SJCRH30 (cell line): ENCODE measurements at places on chromosomes 2 and 18. TPM values are rescaled to one million over a fixed set of nuclear protein-coding genes. Genes with fewer than 3 reads are reported as not detected.

Gene SLC35F5
- total RNA-seq: 81.2 and 88.7 TPM in 2 replicates

Gene TDRD15
- total RNA-seq: 0.02 TPM in 1 of 2 replicates, not detected in the other

Gene MLPH
- 0.14 TPM in 1 of 2 replicates, not detected in the other for total RNA-seq

GRCh38 chr2:41836948-41837347, 210.9 kb upstream of the PKDCC start:
- no peak overlapping the region for H3K27ac ChIP-seq
- H3K4me3 ChIP-seq: no peak overlapping the region
- H3K36me3 ChIP-seq: no peaks in the 10 kb centered on the region

- H3K36me3 ChIP-seq: no peaks in the 10 kb centered on the region
- H3K27ac ChIP-seq: no peak overlapping the region
- H3K4me3 ChIP-seq: no peak overlapping the region
- H3K27me3 ChIP-seq: no peaks in the 10 kb centered on the region
- no peaks in the 10 kb centered on the region for H3K4me1 ChIP-seq
- peak; percentile 44 for DNase-seq
Measured at GRCh38 chr2:176126929-176127773, 2.4 kb upstream of the HOXD8 start.

- H3K4me3 ChIP-seq: no peak overlapping the region
- no peaks in the 10 kb centered on the region; the same call in 1 of the 2 replicates for H3K4me1 ChIP-seq
- no peak overlapping the region for H3K27ac ChIP-seq
- H3K27me3 ChIP-seq: no peaks in the 10 kb centered on the region
- no peak for DNase-seq
- H3K36me3 ChIP-seq: no peaks in the 10 kb centered on the region
Measured at GRCh38 chr2:3297523-3297922, 80.1 kb downstream of the EIPR1 start.

DNA sequence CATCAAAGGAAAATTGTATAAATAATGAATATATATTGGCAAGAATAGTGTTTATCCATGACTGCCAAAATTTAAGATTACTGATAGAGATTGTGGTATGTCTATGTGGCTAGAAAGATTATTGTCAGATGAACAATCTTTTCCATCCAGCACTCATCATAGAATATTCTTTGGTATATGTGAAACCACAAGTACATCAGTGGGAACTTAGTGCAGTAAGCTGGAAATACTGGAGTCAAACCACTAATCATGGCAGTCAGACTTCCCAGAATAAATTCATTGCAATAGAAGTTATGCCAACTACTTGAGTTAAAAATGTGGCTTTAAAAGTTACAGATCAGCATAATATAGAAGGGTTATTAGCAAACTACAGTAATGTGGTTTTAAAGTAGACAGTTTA, 310.3 kb downstream of the GULP1 start:
- H3K4me1 ChIP-seq: peaks cover 35% of the 10 kb centered on the region
- no peak overlapping the region for H3K4me3 ChIP-seq
- no peaks in the 10 kb centered on the region for H3K36me3 ChIP-seq
- no peak for DNase-seq
- no peaks in the 10 kb centered on the region for H3K27me3 ChIP-seq
- no peak overlapping the region for H3K27ac ChIP-seq

- no peaks in the 10 kb centered on the region for H3K36me3 ChIP-seq
- no peak overlapping the region for H3K4me3 ChIP-seq
- no peak for DNase-seq
- no peaks in the 10 kb centered on the region for H3K27me3 ChIP-seq
Measured at GRCh38 chr2:233165895-233166661, 85.4 kb upstream of the ATG16L1 start.

GRCh38 chr18:7579176-7579917, 12.2 kb downstream of the PTPRM start:
- no peak for DNase-seq
- no peak overlapping the region for H3K4me3 ChIP-seq
- H3K27me3 ChIP-seq: no peaks in the 10 kb centered on the region
- H3K4me1 ChIP-seq: peaks cover 6% of the 10 kb centered on the region; the same call in 1 of the 2 replicates
- H3K36me3 ChIP-seq: no peaks in the 10 kb centered on the region

DNA sequence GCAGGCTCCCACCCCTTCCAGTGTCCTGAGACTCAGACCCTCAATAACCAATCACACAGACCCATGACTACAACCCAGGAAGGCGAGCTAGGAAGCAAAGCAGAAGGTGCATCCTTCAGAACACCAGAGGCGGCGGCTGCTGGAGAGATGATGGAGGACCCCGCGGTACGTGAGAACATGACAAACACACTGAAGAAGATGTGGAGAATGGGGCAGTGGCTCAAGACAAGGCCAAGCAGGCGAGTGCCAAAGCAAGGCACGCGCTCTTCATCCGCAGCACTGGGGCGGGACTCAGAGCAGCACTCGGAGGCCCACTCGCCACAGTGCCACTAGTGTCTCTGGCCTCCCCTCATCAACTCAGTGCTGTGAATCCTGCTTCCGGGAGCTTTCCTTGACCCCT, 13.7 kb downstream of the ERFE start:
- H3K27ac ChIP-seq: no peak overlapping the region
- no peaks in the 10 kb centered on the region for H3K27me3 ChIP-seq
- no peak overlapping the region for H3K4me3 ChIP-seq
- DNase-seq: no peak

DNA sequence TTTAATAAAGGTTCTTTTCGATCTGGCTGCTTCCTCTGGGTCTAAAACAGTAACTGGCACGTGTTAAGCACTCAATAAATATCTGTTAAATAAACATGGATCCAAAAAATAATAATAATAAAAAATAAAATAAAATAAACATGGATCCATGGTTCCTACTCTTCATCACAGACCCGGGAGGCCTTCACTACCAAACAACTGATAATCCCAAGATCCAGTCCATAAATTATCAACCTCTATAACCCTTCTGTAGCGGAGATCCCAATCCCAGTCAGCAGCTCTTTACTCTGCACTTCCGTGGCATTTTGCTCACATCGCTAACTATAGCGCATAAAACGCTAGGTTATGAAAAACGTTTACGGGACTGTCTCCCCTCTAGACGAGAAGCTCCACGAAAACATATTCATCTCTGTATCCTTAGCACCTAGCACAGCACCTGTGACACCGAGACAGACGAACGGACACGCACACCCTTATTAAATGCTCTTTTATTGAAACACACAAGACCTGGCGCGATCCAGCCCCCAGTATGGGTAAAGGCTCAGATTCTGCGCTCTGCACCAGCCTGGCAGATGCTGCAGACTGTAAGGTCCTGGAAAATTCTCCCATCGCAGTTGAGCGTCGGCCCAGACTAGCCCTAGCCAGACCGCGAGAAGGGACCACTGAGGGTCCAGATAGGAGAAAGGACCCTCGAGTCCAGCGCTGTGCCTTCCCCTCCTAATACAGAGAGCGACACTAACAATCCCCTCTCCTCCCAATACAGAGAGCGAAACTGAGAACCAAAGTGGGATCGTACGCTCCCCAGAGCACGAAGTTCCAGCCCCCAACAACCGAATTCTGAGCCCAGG, 770 bp downstream of the NBAS start:
- H3K27ac ChIP-seq: 0 out of 2 replicates have a peak overlapping the region, but pooled peaks have one; percentile 2
- H3K4me3 ChIP-seq: peak overlapping the region; percentile 77
- H3K27me3 ChIP-seq: no peaks in the 10 kb centered on the region

DNA sequence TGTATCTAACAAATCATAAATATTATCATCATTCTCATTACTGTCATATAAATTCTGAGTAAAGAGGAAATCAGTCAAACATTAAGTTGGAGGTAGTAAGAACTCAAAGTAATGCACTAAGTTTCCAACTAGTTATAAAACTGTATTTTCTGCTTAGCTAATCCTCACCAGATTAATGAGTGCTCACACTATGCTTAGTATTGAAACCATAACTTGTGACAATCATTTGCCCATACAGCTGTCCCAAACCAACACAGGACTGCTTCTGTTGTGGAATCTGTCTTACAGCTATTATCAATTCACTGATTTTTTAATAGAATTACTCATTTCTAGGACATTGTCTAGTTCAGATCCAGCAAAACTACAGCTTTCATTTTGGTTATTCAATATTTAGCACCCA, 41.5 kb upstream of the TANK start:
- no peak overlapping the region for H3K27ac ChIP-seq
- H3K4me3 ChIP-seq: no peak overlapping the region
- no peak for DNase-seq
- H3K27me3 ChIP-seq: no peaks in the 10 kb centered on the region

GRCh38 chr2:238821944-238822670, 25.8 kb upstream of the TWIST2 start:
- no peaks in the 10 kb centered on the region for H3K4me1 ChIP-seq
- no peaks in the 10 kb centered on the region; the same call in 1 of the 2 replicates for H3K27me3 ChIP-seq
- no peak overlapping the region for H3K4me3 ChIP-seq
- no peak for DNase-seq
- no peak overlapping the region for H3K27ac ChIP-seq

Gene IL36G
- total RNA-seq: not detected in 2 replicates

Gene GPR39
- 0.16 TPM in 1 of 2 replicates, not detected in the other for total RNA-seq

- no peak overlapping the region for H3K4me3 ChIP-seq
- no peaks in the 10 kb centered on the region for H3K36me3 ChIP-seq
- H3K4me1 ChIP-seq: no peaks in the 10 kb centered on the region
- peaks cover 23% of the 10 kb centered on the region for H3K27me3 ChIP-seq
- no peak for DNase-seq
- H3K27ac ChIP-seq: no peak overlapping the region
Measured at GRCh38 chr2:50443288-50443687, 588.6 kb downstream of the NRXN1 start.

Gene REG1B
- not detected in 2 replicates for total RNA-seq

GRCh38 chr2:26414311-26414710, 12.6 kb downstream of the DRC1 start:
- H3K4me1 ChIP-seq: no peaks in the 10 kb centered on the region

Gene LRRFIP1
- total RNA-seq: 53.3 and 61.5 TPM in 2 replicates

Gene KCNF1
- total RNA-seq: 0.42 and 0.51 TPM in 2 replicates

- H3K4me1 ChIP-seq: no peaks in the 10 kb centered on the region
- H3K27me3 ChIP-seq: no peaks in the 10 kb centered on the region; the same call in 1 of the 2 replicates
- H3K36me3 ChIP-seq: no peaks in the 10 kb centered on the region
- H3K4me3 ChIP-seq: no peak overlapping the region
Measured at GRCh38 chr2:139374296-139374850, 594.2 kb upstream of the NXPH2 start.

- no peak overlapping the region for H3K27ac ChIP-seq
- no peaks in the 10 kb centered on the region for H3K27me3 ChIP-seq
- DNase-seq: no peak
- no peaks in the 10 kb centered on the region for H3K4me1 ChIP-seq
- no peaks in the 10 kb centered on the region for H3K36me3 ChIP-seq
- no peak overlapping the region for H3K4me3 ChIP-seq
Measured at GRCh38 chr18:4842287-4842686, 354.8 kb downstream of the AKAIN1 start.

GRCh38 chr2:238655974-238656722, 191.7 kb upstream of the TWIST2 start:
- H3K4me1 ChIP-seq: no peaks in the 10 kb centered on the region
- H3K27ac ChIP-seq: no peak overlapping the region
- H3K4me3 ChIP-seq: no peak overlapping the region

DNA sequence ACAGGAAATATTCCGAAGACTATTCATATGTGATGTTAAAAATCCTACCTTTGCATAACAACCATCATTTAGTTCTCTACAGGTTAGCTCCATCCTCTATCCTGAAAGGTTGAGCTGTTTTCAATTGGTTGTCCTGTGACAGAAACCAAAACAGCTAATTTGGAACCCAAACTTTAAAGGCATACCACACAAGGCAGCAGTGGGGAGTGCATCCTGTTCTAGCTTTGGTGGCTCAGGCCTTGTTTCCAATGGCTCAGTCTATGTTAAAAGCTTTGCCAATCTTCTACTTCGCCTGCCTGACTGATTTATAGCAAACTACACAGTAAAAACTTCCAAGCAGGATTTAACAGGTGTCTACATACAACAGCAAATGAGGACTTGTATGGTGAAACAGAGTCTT, 3.2 kb downstream of the CD226 start:
- no peak overlapping the region for H3K4me3 ChIP-seq
- no peaks in the 10 kb centered on the region for H3K36me3 ChIP-seq
- no peaks in the 10 kb centered on the region for H3K4me1 ChIP-seq
- no peaks in the 10 kb centered on the region for H3K27me3 ChIP-seq
- DNase-seq: no peak
- no peak overlapping the region for H3K27ac ChIP-seq

- no peaks in the 10 kb centered on the region for H3K27me3 ChIP-seq
- H3K27ac ChIP-seq: no peak overlapping the region
- no peaks in the 10 kb centered on the region for H3K4me1 ChIP-seq
- H3K4me3 ChIP-seq: no peak overlapping the region
- H3K36me3 ChIP-seq: no peaks in the 10 kb centered on the region
Measured at GRCh38 chr18:55289775-55290174, 298.2 kb downstream of the TCF4 start.

- no peak overlapping the region for H3K4me3 ChIP-seq
- no peaks in the 10 kb centered on the region for H3K36me3 ChIP-seq
- no peaks in the 10 kb centered on the region; the same call in 1 of the 2 replicates for H3K27me3 ChIP-seq
- DNase-seq: no peak
- no peaks in the 10 kb centered on the region for H3K4me1 ChIP-seq
- H3K27ac ChIP-seq: no peak overlapping the region
Measured at GRCh38 chr2:219671279-219671678, 43.8 kb downstream of the SLC4A3 start.

Gene IL1RN
- not detected in 2 replicates for total RNA-seq

DNA sequence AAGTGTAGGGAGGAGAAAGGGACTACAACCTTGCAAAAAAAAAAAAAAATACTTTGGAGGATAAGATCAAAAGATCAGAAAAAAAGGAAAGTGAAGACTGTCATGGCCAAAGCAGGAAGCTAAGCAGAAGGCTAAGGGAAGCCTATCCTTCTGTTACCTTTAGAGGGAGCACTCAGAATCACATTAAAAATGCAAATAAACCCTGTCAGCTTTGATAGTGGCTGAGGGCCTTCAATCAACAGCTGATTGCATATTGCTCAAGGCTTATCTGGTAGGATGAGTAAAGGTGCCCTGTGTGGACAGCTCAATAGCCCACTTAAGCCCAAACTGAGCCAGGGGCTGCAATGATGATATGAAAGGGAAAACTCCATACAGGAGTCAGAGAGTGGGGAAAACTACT, 1021.2 kb downstream of the LRP1B start:
- H3K36me3 ChIP-seq: no peaks in the 10 kb centered on the region
- H3K4me1 ChIP-seq: no peaks in the 10 kb centered on the region
- H3K4me3 ChIP-seq: no peak overlapping the region
- no peak for DNase-seq
- H3K27ac ChIP-seq: no peak overlapping the region

GRCh38 chr18:78898066-78898465, 81.6 kb upstream of the SALL3 start:
- H3K4me3 ChIP-seq: no peak overlapping the region
- no peaks in the 10 kb centered on the region for H3K27me3 ChIP-seq
- H3K27ac ChIP-seq: no peak overlapping the region
- no peaks in the 10 kb centered on the region for H3K36me3 ChIP-seq
- H3K4me1 ChIP-seq: no peaks in the 10 kb centered on the region
- DNase-seq: no peak

Gene SP5
- total RNA-seq: 0.10 TPM in 1 of 2 replicates, not detected in the other

- DNase-seq: no peak
- H3K27me3 ChIP-seq: no peaks in the 10 kb centered on the region
- H3K4me3 ChIP-seq: no peak overlapping the region
- H3K36me3 ChIP-seq: no peaks in the 10 kb centered on the region
- H3K27ac ChIP-seq: no peak overlapping the region
Measured at GRCh38 chr2:125296742-125297141, 1271.7 kb downstream of the CNTNAP5 start.

GRCh38 chr2:66032226-66032775, 402.6 kb upstream of the MEIS1 start:
- no peaks in the 10 kb centered on the region for H3K4me1 ChIP-seq
- H3K36me3 ChIP-seq: no peaks in the 10 kb centered on the region
- no peak overlapping the region for H3K27ac ChIP-seq
- no peaks in the 10 kb centered on the region for H3K27me3 ChIP-seq
